ENCODE measurements at places on chromosomes 5 and 9.

DNA sequence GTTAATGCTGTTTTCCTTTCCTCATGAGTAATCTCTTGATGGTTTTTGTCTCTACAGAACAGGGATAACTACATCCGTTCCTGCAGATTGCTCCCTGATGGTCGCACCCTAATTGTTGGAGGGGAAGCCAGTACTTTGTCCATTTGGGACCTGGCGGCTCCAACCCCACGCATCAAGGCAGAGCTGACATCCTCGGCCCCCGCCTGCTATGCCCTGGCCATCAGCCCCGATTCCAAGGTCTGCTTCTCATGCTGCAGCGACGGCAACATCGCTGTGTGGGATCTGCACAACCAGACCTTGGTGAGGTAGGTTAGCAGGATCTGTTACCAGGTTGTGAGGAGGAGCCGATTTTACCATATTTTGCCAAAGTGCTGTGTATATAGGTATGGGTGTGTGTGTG lies 148.2 kb downstream of the TLE4 start:
- no peak for DNase-seq

DNA sequence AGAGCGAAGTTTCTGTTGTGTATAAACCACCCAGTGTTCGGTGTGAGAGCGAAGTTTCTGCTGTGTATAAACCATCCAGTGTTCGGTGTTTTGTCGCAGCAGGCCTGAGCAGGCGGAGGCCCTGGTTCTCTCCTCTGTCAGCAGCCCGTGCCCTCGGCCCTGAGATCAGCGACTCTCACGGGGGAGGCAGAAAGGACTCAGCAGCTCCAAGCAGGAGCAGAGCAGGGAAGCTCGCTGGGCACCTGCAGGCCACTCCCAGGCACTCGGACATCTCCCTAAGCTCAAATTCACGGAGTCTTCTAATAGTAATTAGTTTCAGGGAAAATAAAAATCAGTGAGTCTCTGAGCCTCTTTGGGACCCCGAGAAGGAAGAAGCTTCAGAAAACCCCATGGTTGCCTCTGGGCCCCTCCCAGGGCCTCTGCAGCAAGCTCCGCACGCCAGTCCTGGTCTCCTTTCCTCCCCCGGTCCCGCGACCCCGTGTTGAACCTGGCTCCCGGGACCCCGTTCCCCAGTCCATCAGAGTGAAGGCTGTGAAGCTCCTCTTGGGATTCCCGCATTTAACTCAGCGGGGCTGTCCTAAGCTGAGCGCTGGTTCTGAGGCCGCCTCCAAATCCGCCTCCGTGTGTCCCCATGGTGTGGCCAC lies 81.9 kb upstream of the ADAMTS2 start:
- no peak for DNase-seq

GRCh38 chr9:111036429-111036789 lies 1.9 kb downstream of the LPAR1 start:
- DNase-seq = no peak

GRCh38 chr5:113373426-113373825 lies 61.4 kb downstream of the TSSK1B start:
- DNase-seq = no peak

DNA sequence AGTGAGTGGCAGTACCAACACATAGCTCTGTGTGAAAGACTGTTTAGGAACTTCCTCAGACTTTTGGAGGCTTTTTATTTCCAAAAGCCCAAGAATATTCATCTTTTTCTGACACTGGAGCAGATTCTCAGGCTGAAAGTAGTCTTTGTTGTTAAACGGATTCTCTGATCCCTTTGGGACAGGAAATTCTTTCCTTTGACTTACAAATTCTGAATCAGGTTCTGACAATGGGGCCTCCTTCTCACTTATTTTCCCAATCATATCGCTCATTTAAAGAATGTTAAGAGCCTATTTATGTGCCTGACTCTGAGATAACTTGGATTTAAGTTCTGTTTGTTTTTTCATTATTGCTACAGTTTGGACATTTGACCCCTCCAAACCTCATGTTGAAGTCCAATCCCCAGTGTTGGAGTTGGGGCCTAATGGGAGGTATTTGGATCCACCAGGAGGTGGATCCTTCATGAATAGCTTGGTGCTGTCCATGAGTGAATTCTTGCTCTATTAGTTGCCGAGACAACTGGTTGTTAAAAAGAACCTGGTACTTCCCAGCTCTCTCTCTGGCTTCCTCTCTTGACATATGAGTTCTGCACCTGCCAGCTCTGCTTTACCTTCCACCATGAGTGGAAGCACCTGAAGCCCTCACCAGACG lies 4.1 kb upstream of the ADGRV1 start:
- DNase-seq = no peak

DNA sequence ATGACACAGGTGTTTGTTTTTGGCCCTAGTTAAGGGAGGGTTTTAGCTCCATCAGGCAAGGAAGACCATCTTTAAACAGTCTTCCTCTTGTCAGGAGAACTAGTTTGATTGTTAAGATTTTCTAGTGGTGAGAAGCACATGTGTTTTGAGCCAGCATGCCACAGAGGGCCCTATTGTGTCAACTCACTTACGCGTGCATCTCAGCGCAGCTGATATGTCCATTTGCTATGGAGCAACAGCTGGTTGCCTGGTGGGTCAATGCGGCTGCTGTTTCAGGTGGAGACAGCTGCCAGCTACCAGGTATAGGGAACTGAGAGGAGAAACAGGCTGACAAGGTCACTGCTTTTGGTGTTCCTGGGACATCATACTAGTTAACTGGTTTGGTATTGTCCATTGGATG lies 100.5 kb upstream of the PRRC1 start:
- DNase-seq = no peak

- no peak for DNase-seq
These were observed 83.0 kb downstream of the ISL1 start for GRCh38 chr5:51466214-51466613.

Measured in CD4-positive, alpha-beta T cell treated with Interleukin-6 at 100 ng/mL for 8 hours (primary cell).